NCI-H460 (cell line): ENCODE measurements at places on chromosomes 12 and 14. TPM values are rescaled to one million over a fixed set of nuclear protein-coding genes. Genes with fewer than 3 reads are reported as not detected.

Gene RNASE7
- not detected in 2 replicates for total RNA-seq

Gene SRGAP1
- total RNA-seq = 10.7 and 10.9 TPM in 2 replicates

Gene TROAP
- 35.2 and 50.5 TPM in 2 replicates for total RNA-seq

Gene TMEM132D
- not detected in 2 replicates for total RNA-seq

Gene CLEC4C
- total RNA-seq = not detected in 2 replicates

Gene TGM1
- total RNA-seq = 5.2 TPM in 2 replicates

Gene MSI1
- total RNA-seq = 0.17 TPM in 2 replicates

Gene ADSS1
- total RNA-seq = 13.0 and 19.8 TPM in 2 replicates

Gene IFNG-AS1
- not detected in 2 replicates for total RNA-seq

Gene TBK1
- total RNA-seq = 61.1 and 65.1 TPM in 2 replicates

GRCh38 chr12:93722835-93723567 lies 45.8 kb downstream of the CRADD start:
- DNase-seq = no peak

DNA sequence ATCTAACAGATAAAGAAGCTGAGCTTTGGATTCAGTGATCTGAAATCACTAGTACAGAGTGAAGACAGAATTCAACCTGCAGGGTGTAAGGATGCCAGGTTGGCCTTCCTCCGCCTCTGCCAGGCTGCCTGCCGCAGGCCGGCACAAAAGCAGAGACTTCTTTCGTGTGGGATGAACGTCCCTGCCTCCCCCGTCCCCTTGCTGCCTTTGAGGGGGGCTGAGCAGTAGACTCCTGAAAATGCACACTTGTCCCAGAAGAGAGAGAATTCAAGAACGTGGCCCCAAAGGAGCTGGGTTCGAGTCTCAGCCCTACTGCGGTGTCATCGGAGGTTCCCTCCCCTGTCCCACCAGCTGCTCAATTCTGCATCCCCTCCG lies 154.3 kb downstream of the BCL11B start:
- no peak for DNase-seq

GRCh38 chr12:34287986-34288962 lies 266.0 kb downstream of the ALG10 start:
- DNase-seq = no peak

DNA sequence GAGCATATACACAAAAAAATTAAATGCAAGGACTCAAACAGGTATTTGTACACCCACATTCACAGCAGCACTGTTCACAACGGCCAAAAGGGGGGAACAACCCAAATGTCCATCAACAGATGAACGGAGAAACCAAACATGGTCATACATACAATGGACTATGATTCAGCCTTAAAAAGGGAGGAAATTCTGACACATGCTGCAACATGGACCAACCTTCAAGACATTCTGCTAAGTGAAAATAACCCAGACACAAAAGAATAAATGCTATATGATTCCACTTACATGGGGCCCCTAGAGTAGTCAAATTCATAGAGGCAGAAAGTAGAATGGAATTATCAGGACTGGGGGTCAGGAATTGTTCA lies 29.5 kb downstream of the ACTN1 start:
- no peak for DNase-seq

DNA sequence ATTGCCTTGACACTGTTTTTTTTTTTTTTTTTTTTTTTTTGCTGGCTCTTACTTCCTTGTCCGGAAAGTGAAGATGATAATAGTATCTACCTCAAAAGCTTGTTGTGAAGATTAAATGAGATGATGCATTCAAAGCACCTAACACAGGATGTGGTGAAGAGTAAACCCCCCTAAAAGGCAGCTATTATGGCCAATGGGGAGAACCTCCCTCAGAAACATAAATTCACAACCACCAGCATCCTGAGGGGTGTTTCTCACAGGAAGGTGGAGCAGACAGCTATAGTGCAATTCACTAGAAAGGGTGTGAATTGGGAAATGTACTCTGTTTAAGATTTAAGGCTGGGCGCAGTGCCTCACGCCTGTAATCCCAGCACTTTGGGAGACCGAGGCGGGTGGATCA lies 85.4 kb upstream of the CRY1 start:
- DNase-seq = no peak

GRCh38 chr12:25789541-25789944 lies 168.9 kb upstream of the RASSF8 start:
- peak; percentile 54 for DNase-seq

- DNase-seq = no peak
Observed at GRCh38 chr12:109711596-109712461, 1.8 kb upstream of the FAM222A start.

GRCh38 chr12:124664395-124665111 lies 97.1 kb upstream of the NCOR2 start:
- DNase-seq = no peak

DNA sequence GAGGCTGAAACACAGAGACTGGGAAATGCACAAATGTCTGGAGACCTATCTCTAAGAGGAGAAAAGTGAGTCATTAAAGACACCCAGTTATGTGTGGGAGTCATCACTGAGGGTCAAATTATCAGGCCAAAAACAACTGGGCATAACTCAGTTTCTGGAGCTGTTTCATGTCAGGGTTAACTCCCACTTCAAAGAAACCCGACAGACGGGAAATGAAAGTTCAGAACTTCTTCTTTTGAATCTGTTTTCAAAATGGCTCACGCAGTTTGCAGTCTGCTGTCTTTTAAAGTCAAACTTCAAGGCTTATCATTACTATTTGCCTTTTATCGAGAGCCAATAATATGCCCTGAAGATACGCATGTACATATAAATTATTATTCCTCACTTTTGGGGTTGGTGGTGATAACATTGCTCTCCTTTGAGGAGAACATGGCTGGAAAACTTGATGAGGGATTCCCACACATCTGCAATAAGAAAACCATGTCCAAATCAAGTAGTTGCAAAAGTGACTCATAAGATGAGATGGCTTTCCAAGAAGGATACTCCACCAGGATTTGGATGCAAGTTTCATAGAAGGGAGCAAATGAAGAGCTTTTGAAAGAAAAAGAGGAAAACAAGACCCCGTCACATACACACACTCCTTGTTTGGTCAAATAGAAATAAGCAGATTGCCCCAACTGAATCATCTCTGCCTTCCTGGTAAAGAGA lies 341.4 kb downstream of the ADAMTS20 start:
- no peak for DNase-seq

GRCh38 chr12:69129017-69129416 lies 110.4 kb upstream of the CPSF6 start:
- DNase-seq = no peak

DNA sequence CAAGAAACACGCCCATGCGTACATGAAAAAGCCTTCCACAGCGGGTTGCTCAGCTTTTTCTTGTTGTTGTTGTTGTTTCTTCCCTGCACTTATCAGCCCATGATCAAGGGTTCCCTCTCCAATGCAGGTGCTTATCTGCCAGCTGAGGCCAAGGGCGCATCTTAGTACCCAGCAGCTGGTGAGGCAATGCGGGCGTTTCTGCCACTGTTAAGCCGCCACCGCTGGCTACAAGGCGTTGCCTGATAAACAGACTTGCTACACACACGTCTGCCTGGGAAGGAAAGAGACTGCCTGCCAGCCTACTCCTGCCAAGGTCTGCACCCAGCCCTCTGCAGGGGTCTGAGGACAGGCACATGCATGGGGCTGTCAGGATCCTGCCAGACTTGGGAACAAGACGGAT lies 345.9 kb downstream of the BCL11B start:
- no peak for DNase-seq

- no peak for DNase-seq
Observed at GRCh38 chr12:131919366-131920156, 9.5 kb upstream of the PUS1 start.

DNA sequence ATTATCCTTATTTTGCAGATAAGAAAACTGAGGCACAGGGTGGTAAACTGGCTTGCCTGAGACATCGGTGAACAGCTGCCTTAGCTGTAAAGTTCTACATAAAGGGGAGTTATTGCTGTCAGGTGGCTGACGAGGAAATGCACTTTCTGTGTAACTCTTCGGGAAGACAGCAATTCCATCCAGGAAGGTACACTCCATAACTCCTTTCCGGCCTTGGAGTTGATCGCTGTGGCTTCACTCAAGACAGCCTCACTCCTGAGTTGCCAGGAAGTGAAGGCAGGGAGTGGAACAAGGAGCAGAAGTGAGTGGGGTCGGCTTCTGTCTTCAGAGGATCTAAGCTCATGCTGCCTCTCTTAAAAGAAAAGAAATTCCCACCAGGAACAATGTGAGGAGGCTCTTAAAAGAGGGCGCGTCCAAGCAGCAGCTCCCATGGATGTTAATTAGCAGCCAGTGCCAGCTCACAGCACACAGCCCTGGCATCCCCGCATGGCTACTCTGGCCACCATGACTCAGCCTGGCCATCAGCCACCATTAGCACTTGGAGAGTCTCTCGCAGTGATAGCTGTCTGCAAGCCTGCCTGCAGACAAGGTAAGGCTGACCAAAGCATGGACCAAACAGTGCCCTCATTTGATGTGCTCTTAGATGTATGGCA lies 60.3 kb downstream of the NUAK1 start:
- no peak for DNase-seq

- DNase-seq = no peak
Observed at GRCh38 chr12:67667276-67668073, 18.9 kb downstream of the DYRK2 start.

GRCh38 chr14:99972748-99973466 lies 92.3 kb upstream of the EVL start:
- no peak for DNase-seq

DNA sequence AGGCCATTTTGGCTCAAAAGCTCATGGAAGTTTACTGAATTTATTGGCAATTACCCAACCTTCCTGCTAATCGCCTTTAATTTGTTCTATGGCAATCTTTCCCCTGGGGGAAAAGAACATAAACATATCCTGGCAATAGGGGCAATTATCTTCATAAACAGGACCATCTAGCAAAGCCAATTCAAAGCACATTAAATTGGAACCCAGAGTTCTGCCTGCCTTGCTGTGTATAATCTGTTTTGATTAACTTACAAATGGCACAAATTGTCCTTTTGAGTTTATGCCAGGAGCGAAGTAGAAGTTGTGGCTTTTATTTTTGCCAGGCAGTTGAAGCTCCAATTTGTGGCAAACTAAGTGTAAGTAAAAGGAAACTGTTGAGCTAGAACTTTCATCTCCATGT lies 68.6 kb downstream of the C12orf50 start:
- DNase-seq = no peak

DNA sequence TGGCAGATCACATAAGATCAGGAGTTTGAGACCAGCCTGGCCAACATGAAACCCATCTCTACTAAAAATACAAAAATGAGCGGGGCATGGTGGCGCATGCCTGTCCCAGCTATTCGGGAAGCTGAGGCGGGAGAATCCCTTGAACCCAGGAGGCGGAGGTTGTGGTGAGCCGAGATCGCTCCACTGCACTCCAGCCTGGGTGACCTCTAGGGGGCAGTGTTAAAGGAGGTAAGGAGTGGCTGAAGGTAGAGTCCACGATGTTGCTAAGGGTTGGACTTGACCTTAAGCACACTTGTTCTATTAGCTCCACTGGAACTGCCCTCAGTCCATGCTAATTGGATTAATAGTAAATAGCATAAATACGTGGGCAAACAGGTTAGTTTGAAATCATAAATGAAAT lies 62.4 kb upstream of the PSMC1 start:
- DNase-seq = no peak

GRCh38 chr14:105437723-105438500 lies 18.3 kb downstream of the MTA1 start:
- DNase-seq = no peak
